ENCODE measurements at places on chromosomes 2 and 18.

GRCh38 chr18:1846640-1847039, 724.7 kb downstream of the METTL4 start:
- DNase-seq, result no peak

DNA sequence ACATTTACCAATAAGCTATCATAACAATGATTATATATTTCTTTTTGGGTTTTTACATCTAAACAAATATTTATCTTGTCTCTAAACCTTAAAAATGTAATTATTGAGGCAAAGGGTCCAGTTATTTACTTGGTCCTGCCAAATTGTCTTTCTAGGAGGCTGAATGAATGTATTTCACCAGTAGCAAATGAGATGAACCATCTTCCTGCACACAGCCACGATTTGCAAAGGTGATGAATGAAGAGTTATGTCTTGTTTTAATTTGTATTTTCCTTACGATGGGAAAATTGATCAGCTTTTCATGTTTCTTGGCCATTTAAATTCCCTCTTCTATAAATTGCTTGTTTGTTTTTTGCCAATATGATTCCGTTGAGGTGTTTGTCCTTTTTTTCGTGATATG, 1.4 kb downstream of the SP100 start:
- no peak for DNase-seq

DNA sequence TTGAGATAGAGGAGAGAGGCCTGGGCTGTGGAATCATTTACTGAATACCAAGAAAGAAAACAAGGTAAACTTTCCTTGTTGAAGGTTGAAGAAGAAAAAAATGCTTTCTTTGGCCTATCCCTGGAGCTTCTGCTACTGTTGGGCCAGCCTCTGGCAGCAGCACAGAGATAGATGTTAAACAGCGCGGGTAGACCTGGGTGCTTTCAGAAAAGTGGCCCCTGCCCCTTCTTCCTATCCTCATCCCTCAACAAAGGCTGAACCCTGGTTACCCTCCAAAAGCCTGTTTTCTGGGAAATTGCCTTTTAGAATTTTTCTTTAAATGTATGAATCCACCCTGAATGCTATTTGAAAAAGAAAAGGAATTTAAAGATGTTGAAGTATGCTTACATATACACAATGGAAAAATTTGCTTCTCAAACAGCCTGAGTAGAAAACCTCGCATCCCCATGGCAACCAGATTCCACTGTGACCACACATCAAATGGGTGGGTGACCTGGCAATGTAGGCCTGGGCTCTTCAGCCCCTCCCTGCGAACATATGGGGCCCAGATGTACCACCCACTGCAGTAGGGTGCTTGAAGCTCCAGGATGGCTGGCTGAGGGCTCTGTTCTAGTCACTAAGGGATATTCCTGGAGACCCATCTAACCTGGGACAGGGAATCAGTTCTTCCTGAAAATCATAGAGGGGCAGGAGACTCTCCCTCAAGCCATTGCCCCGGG, 23.4 kb upstream of the CHRNA1 start:
- DNase-seq, result peak; percentile 99

DNA sequence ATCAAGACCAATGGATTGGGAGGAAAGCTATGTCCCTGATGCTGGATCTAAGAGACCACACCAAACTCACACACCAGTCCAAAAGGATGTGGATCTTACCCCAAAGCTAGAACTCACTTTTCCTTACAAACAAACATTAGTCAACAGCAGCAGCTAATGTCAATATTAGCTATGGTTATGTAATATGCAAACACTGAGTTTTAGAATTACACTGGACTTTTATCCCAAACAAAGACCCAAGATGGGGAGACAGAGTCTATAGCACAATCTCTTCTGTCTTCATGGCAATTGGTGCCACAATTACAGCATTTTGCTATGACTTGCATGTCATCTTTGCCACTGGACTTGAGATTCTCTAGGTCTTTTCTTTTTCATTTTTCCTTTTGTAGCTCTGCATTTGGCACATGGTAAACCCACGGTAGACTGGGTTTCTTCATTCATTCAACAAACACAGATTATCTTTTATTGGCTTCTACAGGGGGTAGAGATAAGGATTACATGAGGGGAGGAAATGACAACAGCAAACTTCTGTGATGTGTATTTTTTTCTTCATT, 59.0 kb downstream of the SPRED2 start:
- DNase-seq, result no peak

DNA sequence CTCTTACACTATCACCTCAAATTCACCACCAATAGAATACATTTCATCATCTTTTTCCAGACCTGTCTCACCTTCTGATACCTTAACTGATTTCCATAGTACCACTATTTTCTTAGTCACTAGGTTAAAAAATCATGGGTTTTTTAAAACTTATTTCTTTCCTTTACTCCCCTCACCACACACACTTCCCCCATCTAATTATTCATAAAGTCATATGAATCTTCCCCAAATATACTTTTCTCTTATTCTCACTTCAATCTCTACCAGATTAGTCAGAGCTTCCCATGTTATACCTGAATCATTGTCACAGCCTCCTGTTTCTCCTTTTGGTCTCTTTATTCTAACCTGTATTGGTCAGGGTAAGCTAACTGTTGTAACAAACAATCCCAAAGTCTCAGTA, 696.3 kb downstream of the BCL11A start:
- DNase-seq, result no peak

- DNase-seq, result no peak
Measured at GRCh38 chr2:16958266-16958665, 292.6 kb upstream of the CYRIA start.

GRCh38 chr2:71154798-71155197, 24.4 kb downstream of the MPHOSPH10 start:
- DNase-seq, result no peak

- DNase-seq, result no peak
Measured at GRCh38 chr2:34050413-34050812, 451.3 kb upstream of the FAM98A start.

DNA sequence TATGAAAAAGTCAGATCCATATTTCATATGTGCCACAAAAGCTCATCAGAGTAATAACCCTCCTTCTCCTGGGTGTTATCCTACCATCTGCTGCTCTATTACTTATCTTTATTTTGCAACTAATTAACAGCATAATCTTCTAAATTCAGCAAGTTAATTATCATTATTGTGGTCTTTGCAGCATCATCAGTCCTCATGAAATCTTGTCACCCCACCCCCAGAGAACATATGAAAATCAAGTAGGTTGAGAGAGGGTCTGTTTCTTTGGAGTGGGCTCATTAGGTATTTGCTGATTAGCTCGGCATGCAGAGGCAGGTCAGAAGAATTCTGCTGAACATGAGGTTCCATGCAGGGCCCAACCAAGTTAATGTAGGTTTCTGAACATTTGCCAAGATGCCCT, 64.8 kb downstream of the ATF2 start:
- DNase-seq, result no peak

GRCh38 chr2:181430406-181431118, 26.6 kb upstream of the ITGA4 start:
- DNase-seq, result no peak

- no peak for DNase-seq
Measured at GRCh38 chr2:134312482-134312881, 58.6 kb downstream of the MGAT5 start.

DNA sequence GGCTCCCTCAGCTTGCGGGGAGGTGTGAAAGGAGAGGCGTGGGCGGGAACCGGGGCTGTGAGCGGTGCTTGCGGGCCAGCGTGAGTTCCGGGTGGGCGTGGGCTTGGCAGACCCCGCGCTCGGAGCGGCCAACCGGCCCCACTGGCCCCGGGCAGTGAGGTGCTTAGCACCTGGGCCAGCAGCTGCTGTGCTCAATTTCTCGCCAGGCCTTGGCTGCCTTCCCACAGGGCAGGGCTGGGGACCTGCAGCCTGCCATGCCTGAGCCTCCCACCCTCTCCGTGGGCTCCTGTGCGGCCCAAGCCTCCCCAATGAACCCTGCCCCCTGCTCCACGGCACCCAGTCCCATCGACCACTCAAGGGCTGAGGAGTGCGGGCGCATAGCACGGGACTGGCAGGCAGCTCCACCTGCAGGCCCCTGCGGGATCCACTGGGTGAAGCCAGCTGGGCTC, 48.2 kb downstream of the RNF138 start:
- no peak for DNase-seq

DNA sequence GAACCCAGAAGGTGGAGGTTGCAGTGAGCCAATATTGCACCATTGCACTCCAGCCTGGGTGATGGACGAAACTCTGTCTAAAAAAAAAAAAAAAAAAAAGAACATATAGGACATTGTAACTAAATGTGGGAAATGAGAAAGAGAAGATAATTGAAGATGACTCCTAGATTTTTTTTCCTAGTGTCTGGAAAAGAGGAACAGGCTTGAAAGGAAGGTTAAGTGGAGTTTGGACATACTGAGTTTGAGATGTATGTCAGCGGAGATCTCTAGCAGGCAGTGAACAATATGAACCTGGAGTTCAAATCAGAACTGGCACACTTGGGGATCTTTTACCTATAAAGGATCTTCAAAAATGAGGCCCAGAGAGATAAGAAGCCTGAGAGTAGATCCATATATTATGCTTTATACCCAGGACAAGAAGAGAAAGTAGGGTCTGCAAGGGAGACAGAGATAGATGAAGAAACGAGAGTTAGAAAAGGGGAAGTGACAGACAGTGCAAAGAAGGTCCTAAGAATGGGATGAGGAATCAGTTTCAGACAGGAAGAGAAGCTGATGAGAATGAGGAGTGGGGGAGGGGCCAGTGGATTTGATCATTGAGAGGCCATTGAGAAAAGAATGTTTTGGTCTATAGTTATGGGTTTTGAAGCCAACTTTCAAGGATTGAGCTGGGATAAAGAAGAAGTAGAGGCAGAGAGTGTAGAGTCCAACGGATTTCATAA, 46.9 kb upstream of the CD28 start:
- no peak for DNase-seq

DNA sequence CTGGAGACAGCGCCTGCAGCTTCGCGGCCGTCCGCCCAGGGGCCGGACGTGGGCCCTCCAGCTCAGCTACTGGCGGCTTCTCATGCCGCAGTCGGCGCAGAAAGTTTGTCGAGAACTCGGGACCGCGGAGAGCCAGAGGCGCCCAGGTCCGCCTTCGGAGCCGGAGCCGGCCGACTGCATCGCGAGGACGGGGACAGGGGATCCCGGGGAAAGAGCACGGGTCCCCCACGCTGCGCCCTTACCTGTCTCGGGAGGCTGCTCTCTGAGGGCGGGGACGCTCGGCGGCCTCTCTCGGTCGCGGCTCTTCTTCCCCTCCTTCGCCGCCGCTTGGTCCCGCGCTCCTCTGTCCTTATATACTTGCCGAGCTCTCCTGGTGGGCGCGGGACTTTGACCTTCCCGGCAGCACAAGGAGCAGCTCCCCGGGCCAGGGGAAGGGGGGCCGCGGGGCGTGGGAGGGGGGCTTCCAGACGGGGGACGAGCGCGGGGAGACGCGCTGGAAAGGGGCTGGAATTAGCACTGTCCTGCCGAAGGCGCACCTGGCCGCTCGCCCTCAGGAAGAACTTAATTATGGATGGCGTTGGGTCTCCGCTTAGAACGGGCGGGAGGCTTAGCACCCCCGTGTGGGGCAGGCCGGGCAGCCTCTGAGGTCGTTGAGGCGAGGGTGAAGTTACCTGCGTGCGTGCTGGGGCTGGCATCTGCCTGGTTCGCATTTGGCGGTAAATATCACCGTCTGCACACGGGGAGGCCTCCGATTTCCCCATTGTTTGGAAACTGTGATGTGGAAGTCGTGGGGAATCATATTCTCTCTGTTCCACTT, at the start of gene POMC:
TSS of gene POMC (minus strand) at position 325 of the 817 bp plus-strand sequence. CDS start 3,808 bp downstream, outside the sequence.
- no peak for DNase-seq

DNA sequence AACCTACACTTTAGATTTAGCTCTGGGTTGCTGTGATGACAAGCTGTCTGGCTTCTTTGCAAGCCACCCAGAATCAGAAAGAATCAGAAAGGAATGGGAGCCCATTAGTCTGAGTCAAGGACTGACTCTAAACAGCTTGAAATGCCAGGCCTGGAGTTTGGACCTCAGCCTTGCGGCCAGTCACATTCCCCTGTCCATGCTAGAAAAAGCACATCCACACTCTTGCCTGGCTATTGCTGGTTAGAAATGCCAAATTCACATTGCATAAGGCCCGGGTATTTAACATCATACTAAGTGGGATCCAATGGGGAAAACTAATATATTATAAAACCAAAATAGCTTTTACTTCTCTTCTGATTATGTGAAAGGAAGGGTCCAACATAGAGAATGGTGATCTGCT, 756.8 kb upstream of the KLHL29 start:
- DNase-seq, result no peak

DNA sequence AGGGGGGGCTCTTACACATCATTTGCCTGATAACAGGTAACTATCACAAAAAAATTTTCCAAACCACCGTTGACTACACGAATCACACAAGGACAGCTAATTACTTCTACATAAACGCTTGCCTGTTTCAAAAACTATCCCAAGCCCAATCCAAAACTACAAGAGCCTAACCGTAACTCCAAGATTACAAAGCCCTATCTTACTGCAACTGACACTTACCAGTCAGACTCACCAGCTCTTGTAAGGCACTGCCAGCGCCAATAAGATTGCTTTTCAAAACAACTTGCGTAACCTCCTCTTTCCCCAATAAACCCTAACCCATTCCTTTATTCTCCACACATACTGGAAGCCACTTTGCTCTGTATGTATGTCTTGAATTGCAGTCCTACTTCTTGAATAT, 148.4 kb downstream of the NBAS start:
- no peak for DNase-seq

DNA sequence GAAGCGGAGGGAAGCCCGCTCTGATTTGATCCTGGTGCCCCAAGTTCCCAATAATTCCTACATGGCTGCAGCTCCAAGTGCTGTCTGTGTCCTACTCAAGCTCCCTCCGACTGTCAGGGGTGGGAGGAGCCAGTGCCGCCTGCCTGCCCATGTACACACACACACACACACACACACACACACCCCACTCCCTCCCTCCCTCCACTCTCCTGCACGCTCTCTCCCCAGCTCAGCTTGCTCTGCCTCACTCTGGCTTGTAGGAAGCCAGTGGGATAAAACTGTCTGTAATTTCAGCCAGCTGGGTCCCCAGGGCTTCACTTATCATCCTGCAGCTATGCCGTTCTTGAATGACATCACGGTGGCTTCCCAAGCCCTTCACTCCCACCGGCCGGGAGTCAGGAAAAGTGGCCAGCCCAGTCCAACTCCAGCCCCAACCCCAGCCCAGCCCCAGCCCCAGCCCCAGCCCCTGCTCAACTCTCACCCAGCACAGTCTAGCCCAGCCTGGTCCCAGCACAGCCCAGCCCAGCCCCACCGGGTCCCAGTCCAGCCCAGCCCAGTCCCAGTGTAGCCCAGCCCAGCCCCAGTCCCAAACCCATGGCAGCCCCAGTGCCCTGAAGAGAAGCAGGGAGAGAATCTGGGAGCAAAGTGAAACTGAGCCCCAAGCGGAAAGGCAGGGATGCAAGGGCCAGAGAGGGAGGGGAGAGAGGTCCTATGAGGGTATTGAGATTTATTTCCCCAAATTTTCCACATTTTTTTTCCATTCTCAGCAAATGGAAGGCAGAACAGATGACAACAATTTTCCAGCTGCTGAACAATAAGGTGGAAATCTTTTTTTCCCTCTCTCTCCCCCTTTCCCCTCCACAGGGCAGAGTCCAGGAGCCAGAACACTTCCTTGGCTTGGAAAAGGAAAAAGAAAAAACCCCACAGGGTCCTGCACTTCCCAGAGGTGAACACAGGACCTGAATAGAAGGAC, 144.0 kb downstream of the TNS1 start:
- peak; percentile 94 for DNase-seq
